Fibroblast of skin of back (primary cell): ENCODE measurements at places on chromosomes 2 and 18.

DNA sequence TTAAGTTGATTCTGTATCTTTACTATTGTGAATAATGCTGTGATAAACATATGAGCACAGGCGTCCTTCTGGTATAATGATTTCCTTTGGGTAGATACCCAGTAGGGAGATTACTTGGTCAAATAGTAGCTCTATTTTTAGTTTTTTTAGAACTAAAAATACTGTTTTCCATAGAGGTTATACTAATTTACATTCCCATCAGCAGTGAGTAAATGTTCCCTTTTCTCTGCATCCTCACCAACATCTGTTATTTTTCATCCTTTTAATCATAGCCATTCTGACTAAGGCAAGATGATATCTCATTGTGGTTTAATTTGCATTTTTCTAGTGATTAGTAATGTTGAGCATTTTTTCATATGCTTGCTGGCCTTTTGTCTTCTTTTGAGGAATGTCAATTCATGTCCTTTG is 35.1 kb downstream of the PMS1 start:
- peak; percentile 81 for DNase-seq

DNA sequence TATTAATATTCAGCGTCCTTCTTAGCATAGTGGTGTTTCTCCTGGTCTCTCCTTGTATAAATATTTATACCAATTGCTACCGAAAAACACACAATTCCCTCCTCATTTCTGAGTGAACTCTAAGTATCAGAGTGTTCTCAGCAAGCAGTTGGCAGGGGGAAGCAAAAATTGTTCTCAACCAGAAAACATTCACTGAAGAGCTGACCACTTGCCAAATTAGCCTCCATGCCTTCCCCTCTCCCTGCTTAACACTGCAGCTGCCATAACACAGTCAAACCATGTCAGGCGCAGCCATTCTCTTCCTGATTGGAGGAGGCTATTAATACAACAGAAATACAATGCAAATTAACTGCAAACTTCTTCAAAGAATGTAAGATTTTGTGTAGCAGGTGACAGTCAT is 105.0 kb downstream of the COL6A3 start:
- DNase-seq = no peak

DNA sequence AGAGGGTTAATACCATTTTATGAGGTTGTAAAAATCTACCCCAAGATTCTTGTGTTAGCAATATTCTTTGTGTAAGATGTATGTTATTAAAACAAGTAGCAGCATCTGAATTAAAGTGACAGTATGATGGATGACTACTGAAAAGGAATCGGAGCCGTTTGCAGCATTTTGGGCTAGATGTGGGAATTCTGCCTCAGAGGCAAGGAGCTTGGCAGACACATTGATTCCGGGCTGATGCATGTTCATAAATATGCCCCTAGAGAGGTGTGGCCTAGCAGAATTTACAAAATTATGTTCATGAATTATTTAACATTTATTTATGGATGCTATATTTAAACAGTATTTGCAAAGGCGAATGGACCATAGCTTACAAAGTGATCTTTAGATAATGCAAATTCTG is 389.0 kb upstream of the ETAA1 start:
- DNase-seq = no peak

GRCh38 chr2:174778085-174778981 is 14.1 kb upstream of the CHRNA1 start:
- DNase-seq = peak; percentile 86

- peak; percentile 79 for DNase-seq
Measured at GRCh38 chr18:46402396-46402795, 254.6 kb downstream of the LOXHD1 start.

DNA sequence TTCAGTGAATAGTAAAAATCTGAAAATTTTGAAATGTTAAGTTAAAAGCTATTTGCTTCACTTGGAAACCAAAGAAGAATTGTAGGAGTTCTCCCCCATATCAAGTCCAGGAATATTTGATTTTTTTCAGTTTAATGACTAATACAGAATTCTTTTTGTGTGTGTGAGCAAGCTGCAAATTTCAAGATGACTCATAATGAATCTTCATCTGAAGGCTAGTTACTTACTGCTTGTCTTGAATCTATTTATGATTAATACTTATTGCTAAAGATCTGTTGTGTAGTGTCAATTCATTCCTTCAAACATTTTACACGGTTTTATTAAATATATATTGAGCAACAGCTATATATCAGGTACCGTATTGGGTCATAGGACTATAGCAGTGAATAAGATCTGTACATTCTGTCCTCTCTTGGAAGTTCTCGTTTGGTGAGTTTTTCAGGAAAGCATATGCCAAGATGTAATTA is 47.8 kb upstream of the CAVIN2 start:
- DNase-seq = peak; percentile 90

DNA sequence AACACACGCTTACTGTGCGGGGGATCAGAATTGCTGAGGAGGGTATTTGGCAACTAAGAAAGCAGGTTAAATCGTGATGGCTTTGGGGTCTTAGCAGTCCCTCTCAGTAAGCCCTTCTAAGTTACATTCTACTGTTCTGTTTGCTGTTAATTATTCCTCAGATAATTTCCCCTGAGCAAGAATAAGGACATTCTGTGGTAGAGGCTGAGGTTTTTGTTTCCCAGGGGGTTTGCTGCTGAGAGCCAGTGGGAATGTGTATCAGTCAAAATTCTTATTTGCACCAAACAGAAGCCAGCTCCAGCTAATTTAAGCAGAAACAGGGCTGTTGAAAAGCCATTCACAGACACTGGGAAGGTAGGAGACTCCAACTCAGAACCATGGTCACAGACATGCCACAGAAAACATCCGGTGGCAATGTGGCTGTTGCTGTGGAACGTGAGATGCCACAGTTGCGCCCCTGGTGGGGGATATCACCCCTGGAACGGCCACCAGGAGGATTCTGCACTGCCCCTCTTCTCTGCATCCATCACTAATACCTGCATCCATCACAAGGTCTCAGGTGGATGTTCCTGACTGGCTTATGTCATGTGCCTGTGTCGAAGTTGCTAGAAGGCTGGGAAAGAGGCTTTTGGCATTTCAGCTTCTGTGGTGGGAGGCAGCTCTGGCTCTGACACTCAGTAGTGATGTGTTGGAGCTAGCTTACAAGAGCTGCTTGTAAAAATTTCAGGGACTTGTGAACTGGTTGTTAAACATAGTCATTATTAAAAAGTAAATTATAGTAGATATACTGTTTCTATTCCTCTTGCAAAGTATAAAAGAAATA is 23.2 kb downstream of the SLC4A3 start:
- no peak for DNase-seq

DNA sequence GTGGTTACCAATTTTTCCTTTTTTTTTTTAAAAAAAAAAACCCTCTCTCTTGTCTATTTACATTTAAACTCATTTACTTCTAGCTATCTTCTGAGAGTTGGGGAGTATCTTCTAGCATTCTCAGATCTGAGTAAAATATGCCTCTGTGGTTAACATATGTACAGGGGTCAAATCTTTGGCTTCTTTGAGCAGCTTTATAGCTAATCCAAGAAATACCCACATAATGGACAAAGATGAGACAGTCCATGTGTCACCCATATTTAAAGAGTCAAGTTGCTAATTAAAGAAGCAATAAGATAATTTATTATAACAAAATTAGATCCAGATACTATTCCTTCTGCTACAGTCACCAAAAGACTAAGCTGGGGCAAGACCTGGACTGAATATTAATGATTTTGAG is 139.0 kb upstream of the HNRNPA3 start:
- DNase-seq = no peak

GRCh38 chr2:232341061-232341738 is 37.4 kb upstream of the ALPP start:
- DNase-seq = no peak

GRCh38 chr2:230933521-230934180 is 8.6 kb upstream of the GPR55 start:
- no peak for DNase-seq

- DNase-seq = no peak
Measured at GRCh38 chr2:56871644-56872043, 687.9 kb downstream of the CCDC85A start.

DNA sequence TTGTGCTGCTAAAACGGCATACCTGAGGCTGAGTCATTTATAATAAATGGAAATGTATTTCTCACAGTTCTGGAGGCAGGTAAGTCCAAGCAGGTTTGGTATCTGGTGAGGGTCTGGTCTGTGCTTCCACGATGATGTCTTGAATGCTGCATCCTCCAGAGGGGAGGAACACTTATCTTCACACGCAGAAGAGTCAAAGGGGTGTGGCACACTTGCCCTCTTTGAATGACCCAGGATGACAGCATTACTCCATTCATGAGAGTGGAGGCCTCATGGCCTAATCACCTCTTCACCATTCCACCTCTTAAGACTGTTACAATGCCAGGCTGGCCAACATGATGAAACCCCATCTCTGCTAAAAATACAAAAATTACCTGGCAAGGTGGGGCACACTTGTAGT is 61.0 kb downstream of the NCAPH start:
- DNase-seq = no peak

DNA sequence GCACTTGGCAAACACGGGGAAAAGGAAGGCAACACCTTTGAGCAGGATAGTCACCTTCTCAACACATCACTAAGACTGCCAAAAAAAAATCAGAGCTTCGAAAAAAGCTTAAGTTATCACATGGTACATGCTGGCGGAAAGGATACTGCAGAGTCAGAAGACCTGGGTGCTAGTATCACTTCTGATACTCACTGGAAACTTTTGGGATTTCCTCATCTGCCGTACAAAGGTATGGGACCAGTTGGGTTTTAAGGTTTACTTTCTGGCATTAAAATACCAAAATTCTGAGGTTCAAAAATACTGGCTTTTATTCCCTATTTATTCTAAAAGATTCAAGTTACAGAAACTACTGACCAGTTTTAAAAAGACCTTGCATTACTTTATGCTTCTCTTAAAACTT is 2.9 kb downstream of the SUCLG1 start:
- DNase-seq = no peak

DNA sequence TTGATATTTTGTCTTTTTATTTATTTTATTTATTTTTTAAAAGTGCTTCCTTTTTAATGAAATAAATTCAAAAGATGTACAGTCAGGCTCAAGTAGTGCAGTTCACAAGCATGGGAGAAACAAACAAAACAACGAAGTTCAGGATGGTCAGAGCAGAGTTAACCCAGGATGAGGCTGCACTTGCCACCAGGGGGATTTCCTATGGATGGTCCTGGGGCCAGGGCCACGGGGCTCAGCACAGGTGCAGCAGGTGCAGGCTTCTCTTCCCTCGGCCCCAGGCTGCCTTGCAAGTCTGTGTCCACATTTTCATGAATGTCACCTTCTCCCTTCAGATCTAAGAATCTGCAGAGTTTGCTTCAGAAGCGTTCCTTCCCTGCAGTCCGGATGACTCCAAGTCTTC is 76.5 kb downstream of the CDCA7 start:
- DNase-seq = no peak

- DNase-seq = peak; percentile 24
Measured at GRCh38 chr2:223269386-223269785, 217.4 kb downstream of the KCNE4 start.

DNA sequence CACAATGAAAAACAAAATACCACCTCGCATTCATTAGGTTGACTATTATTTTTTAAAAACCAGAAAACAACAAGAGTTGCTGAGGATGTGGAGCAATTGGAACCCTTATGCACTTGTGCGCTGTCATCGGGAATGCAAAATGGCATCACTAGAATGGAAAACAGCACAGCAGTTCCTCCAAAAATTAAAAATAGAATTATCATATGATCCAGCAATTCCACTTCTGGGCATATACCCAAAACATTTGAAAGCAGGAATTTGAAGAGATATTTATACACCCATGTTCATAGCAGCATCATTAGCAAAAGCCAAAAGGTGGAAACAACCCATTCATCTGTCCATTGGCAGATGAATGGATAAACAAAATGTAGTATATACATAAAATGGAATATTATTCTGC is 11.9 kb upstream of the NMUR1 start:
- peak; percentile 29 for DNase-seq

GRCh38 chr18:63736876-63737275 is 34.1 kb downstream of the SERPINB11 start:
- peak; percentile 12 for DNase-seq

GRCh38 chr2:12861344-12861930 is 144.7 kb downstream of the TRIB2 start:
- DNase-seq = peak; percentile 67

DNA sequence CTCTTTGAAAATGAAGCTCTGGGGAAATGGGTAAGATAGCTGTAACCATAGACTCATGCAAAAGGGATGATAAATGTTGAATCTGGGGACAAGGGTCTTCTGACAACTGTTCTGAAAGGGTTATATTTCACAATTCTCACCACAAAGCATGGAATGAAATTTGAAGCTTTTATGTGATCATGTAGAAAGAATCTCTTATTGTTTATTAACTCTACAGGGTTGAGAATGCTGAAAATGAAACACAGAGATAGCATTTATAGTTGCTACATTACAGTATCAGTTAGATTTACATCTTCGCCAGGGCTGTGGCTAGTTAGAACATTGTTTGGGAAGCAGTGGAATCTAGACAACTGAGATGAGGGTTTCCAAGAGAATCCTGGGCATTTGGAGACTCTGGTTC is 97.4 kb upstream of the LHCGR start:
- DNase-seq = peak; percentile 93

GRCh38 chr2:227410191-227410590 is 22.4 kb upstream of the SCYGR1 start:
- no peak for DNase-seq

DNA sequence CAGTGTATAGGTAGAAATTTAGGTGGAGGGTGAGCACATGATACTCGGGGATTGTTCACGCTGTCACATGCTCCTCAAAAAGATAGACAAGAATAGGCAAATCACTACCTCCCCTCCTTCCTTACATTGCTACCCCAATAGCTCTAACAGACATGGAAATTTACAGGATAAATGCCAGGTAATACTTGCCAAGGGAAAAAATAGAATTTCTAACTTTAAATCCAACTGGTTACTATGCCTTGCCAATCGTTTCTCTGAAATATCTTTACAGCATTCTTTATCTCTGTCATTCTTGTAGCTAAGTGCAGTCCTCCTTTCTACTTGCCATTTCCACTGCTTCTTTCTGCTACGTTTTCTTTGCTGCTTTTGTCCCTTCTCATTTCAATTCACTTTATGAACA is 339.8 kb upstream of the ZEB2 start:
- no peak for DNase-seq

DNA sequence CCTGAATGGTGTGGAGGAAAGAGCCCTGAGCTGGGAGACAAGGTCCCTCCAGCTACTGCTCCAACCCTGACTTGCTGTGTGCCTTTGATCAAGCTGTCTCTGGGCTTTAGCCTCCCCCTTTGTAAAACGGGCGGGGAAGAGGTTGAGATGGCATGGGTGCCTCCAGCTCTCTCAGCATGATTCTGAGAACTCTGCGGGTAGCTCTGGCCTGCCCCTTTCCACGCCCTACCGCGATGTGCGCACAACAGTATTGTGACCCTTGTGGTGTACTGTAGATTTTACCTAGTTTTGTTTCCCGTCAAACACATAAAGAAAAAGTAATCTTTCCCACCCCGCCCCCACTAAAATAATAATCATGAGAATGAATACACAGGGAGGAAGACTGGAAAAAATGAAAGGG is 5.3 kb downstream of the CD8A start:
- no peak for DNase-seq
